ENCODE measurements at places on chromosomes 4 and X. TPM values are rescaled to one million over a fixed set of nuclear protein-coding genes. Genes with fewer than 3 reads are reported as not detected.
A peak's percentile ranks its signal among the peaks of the same experiment; 100 is the strongest.

The WAS gene
- total RNA-seq, result 8.1 TPM

The UCP1 gene
- total RNA-seq, result 0.34 TPM

The SPARCL1 gene
- total RNA-seq, result 422 TPM

The AKAP14 gene
- 7.9 TPM for total RNA-seq

The CTAG1B gene
- total RNA-seq, result not detected

GRCh38 chr4:96170198-96170597 is 330.3 kb downstream of the PDHA2 start:
- no peak for DNase-seq

GRCh38 chr4:38656111-38656510 is 7.9 kb upstream of the KLF3 start:
- DNase-seq, result no peak

DNA sequence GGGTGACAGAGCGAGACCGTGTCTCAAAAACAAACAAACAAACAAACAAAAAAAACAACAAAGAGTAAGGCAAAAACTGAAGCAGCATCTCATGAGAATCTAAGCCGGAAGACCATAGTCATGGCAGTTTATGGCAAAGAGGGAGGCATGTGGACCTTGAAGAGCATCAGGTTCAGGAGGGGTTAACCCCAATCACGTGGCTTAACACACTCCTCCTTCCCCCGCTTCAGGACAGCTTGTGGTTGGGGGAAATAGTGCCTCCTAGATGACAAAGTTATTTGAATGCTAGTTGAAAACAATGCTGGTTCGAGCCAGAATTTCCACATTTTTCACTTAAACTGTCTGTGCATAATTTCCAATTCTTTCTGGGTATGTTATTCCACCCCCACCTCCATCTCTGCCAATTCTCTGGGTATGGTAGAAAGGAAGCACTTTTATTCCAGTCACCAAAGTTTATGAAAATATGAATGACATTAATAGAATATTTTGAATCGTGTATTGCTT is 11.7 kb upstream of the MAP7D3 start:
- DNase-seq, result no peak

- DNase-seq, result peak; percentile 65
Observed at GRCh38 chrX:110920991-110921390, 125.4 kb upstream of the CHRDL1 start.

GRCh38 chrX:24563291-24564010 is 83.7 kb downstream of the PCYT1B start:
- no peak for DNase-seq

GRCh38 chrX:51893931-51894696 is 691 bp downstream of the MAGED1 start:
- DNase-seq, result peak; percentile 89

GRCh38 chr4:153148791-153149190 is 55.5 kb upstream of the TRIM2 start:
- DNase-seq, result no peak

- DNase-seq, result no peak
Observed at GRCh38 chr4:158001756-158002155, 171.1 kb downstream of the GASK1B start.

GRCh38 chr4:52372747-52373146 is 286.4 kb downstream of the USP46 start:
- DNase-seq, result no peak

GRCh38 chr4:6128221-6128850 is 72.0 kb downstream of the JAKMIP1 start:
- no peak for DNase-seq

- no peak for DNase-seq
Observed at GRCh38 chr4:153211986-153212728, 7.9 kb downstream of the TRIM2 start.

- no peak for DNase-seq
Observed at GRCh38 chr4:17613761-17614415, 553 bp upstream of the MED28 start.

DNA sequence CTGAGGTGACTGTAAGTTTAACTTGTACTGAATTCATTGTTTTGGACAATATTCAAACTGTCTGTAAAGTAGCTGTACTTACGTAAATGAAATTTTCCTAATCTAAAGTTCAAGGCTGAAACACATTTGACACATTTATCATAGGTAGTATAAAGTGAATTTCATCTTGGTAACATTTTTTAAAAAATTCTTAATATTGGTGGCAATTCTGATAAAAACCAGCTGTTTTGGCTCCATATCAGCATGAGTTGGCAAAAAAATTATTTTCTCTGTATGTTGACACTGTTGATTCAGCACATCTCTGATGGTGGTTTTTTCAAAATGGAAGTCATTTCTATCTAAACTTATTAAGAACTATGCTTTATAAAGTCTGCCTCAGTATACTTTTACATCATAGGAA is 30.9 kb downstream of the CXorf58 start:
- peak; percentile 45 for DNase-seq
